ENCODE measurements at places on chromosomes 12 and 14.

DNA sequence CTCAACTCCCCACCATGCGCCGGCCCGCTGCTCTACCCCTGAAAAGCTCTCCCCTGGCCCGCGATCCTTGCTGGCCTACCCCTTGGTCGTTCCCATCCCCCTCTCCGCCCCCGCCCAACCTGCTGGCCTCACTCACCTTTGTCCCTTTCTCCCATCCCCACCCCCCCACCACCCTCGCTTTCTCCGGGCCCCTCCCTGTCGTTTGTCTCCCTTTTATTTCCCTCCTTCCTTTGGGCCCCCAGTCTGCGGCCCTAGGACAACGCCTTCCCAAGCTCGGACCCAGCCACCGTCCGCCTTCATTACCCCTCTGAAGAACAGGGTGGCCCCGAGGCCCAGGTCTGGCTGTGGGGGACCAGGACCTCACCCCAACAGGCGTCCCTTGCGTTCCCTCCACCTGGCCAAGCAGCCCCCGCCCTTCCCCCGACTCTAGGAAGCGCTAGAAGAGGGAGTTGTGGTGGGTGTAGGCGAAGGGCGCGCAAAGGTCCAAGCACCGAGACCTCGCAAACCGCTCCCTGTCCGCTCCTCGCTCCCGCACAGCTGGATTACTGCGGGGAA lies 6.9 kb upstream of the SLC7A7 start:
- DNase-seq: no peak

- no peak for DNase-seq
Observed at GRCh38 chr12:108622421-108622820, 11.3 kb downstream of the SELPLG start.

DNA sequence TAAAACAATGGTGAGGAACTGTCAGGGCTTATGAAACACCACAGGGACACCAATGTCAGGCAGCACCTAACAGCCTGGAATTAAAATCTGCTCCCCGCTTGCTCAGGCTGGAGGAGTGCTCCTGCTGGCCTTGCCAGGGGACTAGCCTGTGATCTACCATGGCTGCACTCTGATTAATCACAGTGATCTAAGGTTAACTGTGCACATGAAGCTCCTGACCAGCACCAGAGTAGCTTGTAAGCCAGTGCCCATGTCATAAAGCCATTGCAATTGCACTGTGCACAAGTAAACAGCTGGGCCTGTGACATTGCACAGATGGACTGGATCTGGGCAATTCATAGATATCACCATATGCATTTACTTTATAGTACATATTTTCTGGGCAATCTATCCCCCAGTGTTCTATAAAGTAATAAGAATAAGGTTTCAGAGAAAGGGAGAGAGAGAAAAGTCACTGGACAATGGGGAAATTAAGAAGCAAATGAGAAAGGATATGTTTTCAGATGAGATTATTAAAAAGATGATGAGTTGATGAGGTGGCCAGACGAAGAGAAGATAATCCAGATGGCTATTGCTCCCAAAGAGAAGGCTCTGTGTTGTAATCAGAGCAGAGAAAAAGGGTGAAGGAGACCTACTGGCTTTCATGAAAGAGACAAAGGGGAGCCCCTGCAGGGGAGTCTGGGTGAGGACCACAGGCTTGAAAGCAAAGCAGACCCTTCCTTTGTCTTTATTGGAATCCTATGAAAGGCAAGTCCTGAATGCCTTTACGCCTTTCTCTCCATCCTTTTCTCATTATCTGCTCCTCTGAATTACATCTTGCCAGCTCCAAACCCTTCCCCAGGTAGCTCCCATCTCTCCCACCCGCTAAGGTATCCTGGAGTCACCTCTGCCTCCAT lies 145.8 kb downstream of the SLC38A6 start:
- no peak for DNase-seq

- DNase-seq: no peak
Observed at GRCh38 chr14:74979442-74980397, 23.0 kb upstream of the EIF2B2 start.

GRCh38 chr14:104789752-104790743 lies 5.5 kb downstream of the AKT1 start:
- DNase-seq: no peak

- DNase-seq: no peak
Observed at GRCh38 chr14:84228702-84229101, 1301.2 kb upstream of the FLRT2 start.

DNA sequence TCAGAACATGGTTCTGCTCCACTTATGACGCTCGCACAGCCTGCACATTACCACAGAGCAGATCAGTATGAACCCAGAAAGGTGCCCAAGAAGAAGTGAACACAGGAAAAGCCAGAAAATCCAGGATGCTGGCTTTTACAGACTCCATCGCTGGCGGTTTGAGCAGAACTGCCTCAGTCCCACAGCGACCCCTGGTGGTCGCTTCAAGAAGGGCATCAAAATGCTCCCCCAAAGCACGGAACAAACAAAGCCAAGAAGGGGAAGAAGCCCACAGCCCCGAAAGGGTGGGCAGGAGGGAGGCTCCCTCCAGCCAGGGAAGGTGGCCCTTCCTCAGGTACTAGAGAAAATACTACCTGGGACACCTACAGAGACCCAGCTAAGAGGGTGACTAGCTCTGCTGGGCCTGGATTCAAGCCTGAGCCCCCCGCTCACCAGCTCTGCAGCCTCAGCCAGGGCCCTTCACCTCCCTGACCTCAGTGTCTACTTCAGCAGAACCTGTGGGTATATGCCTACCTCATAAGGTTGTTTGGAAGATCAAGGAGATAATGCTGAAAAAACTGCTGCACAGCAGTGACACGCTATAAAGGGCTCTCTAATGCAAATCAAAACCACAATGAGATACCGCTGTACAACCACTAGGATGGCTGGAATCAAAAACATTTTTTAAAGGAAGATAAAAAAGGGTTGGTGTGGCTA lies 98.1 kb downstream of the NCOR2 start:
- no peak for DNase-seq

DNA sequence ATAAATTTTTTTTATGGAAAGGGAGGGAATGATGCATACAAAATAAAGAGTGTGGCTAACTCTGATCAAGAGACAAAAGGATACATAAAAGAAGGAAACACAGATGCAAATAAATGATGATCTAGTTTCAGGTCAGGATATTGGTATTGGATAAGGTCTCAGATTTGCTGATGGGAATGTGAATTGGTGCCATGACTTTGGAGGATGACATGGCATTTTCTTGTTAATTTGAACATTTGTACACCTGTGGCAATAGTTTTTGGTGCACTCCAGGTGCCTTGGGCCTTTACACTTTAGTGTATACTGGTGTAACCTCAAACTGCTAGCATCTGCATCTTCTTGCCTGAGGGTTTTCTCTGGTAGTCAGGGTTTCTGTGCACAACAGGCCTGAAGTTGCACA lies 279.3 kb downstream of the TMEM121 start:
- no peak for DNase-seq

GRCh38 chr12:52515319-52515646 lies 4.9 kb downstream of the KRT5 start:
- DNase-seq: no peak

DNA sequence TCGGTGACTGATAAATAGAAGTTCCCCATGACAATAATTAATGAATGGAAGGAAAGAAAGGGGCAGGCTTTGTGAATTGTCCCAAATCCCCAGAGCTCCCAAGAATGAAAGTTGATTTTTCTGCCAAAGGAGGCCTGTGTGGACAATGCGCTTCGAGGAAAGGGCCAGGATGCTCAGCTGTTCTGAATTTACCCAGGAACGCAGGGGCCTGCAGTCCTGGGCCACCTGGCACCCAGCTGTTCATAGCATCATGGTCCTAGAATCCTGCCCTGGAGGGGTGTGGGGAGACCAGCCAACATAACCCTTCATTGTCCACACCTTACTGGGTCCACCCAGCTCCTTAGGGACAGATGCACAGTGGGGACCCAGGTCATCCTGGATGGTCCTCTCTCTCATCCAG lies 587.5 kb downstream of the BCL11B start:
- no peak for DNase-seq

- DNase-seq: no peak
Observed at GRCh38 chr14:94481468-94482131, 5.6 kb upstream of the SERPINA9 start.

DNA sequence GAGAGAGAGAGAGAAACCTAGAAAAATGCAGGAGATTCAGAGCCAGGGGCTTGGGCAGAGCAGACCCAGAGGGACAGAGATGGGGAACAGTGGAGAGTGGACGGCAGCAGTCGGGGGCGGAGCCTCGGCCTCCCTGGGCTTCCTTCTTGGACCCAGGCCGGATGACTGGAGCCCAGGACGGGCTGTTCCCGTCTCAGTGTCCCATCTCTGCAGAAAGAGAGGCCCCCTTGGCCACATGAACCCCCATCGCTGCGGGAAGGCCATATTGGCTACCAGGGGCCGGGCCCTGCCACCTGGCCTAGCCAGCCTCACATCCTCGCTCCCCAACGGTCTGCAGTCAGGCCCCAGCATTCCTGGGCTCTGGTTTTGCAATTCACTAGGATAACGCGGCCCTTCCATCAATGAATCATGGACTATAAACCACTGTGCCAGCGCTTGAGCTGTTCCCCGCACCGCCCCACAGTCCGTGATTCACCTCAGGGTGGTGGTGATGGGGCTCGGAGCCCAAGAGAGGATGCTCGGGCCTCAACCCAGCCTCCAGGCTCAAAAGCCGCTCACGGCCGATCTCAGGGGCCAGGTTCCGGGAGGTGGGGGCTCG lies 116.5 kb downstream of the RFLNA start:
- DNase-seq: no peak

DNA sequence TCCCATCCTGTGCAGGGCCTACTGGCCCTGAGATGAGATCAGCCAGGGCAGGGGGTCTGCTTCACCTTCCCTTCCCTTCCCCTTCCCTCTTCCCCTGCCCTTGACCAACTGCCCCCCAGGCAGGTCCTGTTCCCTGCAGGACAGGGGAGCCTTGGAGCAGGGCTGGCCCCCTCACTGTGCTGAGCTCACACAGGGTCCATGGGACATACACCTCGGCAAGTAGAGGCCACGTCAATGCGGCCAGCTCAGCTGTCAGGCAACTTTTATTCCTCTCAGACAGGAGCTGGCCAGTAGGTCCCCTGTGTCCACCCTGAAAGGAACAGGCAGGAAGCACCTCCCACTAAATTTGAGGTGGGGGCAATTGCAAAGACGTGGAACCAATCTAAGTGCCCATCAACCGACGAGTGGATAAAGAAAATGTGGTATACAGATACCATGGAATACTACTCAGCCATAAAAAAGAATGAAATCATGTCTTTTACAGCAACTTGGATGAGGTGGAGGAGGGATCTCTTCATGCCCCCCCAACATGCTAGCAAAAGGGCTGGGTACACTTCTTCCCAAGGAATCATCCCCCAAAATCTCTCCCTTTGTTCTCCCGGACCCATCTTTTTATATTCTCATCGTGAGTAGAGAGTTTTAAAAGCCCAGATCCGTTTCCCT lies 148.7 kb downstream of the BCL11B start:
- no peak for DNase-seq

GRCh38 chr12:116076399-116076798 lies 201.1 kb downstream of the MED13L start:
- DNase-seq: no peak

DNA sequence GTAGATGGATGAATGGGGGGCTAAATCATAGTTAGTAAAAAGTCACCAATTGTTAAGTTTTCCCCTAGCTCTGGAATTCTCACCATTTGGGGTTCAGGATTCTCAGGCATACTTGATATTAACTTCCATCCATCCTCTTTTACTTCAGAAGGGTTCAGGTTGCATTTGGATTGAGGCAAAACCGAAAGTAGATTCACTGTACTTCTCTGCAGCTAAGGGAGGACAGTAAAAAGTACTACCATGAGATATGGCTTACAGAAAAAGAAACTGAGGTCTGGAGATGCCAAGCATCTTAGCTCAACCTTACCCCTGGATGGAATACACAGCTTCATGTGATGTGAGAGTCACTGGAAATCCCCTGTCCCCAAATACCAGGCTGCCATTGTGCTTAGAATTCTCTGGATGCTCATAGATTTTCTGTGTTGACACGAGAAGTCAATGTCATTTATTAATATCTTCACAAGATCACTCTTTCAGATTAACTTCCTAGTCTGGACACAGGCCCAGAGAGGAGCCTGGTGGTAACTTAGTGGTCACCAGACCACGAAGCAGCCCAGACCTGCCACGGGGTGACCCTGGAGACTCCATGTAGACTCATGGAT lies 87.1 kb downstream of the SSPN start:
- DNase-seq: no peak

DNA sequence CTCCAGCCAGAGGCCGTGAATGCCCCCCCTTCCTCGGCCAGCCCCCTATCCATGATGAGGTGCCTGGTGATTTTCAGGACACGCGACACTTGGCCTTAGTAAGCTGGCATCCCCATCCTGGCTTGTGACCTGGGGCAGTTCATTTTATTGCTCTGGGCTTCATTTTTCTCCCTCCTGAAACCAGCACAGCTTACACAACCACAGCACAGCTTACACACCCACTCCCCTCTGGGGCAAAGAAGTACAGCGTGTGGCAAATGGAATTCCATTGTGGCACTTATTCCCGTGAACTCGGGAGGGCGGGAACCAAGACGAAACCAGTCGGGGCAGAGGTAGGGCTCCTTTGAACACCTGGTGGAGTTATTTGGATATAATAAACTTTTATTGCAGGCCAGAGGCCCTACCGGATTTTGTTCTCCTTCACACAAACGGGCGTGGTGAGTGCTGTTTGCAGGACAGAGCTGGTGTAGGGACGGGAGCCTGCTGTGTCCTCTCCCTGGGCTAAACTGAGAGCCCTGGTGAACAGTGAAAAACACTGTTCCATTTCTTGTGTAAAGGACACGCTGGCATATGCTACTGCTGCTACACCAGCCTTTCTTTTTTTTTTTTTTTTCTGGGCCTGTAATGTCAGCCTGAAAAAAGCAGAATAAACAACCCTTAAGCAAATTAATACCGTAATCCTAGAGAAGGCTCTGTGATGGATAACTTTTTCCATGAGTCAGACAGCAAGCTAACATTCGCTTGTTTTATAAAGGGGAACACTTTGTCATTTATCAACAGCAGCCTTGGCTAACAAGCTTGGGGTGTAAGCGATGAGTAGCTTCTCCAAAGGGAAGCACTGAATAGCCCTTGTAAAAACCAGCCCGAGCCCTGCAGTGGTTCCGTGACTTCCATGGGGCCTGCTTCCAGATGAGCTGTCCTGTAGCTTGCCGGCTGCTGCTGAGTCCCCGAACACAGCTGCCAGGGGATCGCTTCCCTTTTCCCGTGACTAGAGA lies 29.3 kb downstream of the CD9 start:
- no peak for DNase-seq

DNA sequence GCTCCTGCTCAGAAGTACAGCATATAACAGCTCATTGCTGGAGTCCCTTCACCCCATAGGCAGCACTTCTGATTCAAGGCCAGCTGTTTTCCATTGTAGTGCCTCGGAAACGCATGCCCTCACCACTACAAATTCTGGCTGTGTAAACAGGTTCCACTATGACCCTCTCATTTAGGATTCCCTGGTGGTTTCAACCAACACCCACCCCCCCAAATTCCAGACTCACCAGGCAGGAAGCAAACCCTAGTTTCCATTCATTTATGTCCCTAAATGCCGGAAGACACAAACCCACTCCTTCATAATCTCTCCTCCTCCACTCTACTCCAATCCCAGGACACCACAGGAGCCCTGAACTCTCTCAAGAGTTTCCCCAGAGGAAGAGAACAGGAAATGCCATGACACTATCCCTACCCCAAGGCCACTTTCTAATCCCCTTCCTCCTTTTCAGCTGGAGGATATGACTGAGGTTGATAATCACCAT lies 75.9 kb upstream of the TMPO start:
- DNase-seq: no peak
